ENCODE measurements at places on chromosomes 7 and 10. TPM values are rescaled to one million over a fixed set of nuclear protein-coding genes. Genes with fewer than 3 reads are reported as not detected.
A peak's percentile ranks its signal among the peaks of the same experiment; 100 is the strongest.

WASHC2A gene
- 33.2 TPM for total RNA-seq

DNA sequence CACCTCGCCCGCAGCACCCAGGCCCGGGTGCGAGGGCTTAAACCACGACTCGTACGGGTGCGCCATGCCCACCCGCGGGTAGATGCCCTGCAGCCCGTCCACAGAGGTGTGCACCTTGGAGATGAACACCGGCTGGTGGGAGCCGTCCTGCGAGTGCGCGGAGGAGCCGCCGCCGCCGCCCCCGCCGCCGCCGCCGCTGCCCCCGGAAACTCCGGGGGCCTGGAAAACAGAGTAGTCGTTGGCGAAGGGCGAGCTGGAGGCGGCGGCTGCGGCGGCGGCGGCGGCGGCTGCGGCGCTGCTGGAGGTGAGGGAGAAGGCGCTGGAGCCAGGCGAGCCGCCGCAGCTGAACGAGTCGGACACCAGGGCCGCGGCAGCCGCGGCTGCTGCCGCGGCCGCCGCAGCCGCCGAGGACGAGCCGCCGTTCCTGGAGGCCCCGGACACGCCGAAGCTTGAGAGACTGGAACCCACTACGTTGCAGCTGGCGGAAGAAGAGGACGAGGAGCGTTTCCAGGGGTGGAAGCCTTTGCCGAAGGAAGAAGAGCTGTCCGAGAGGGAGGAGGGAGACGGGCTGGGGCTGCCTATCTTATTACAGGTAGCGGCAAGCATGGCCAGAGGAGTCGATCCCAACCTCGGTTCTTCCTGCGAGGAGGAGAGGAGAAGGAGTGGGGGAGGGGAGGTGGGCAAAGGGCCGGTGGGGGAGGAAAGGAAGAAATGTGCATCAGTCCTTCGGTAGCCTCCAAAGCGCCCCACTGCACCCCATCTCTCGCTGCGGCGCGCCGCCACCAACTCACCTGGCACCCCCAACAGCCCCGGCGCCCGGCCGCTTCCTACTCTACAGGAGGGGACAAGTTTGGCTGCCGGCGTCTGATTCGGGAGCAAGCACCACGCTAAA, 1.3 kb downstream of the SP8 start:
- DNase-seq: no peak

DNA sequence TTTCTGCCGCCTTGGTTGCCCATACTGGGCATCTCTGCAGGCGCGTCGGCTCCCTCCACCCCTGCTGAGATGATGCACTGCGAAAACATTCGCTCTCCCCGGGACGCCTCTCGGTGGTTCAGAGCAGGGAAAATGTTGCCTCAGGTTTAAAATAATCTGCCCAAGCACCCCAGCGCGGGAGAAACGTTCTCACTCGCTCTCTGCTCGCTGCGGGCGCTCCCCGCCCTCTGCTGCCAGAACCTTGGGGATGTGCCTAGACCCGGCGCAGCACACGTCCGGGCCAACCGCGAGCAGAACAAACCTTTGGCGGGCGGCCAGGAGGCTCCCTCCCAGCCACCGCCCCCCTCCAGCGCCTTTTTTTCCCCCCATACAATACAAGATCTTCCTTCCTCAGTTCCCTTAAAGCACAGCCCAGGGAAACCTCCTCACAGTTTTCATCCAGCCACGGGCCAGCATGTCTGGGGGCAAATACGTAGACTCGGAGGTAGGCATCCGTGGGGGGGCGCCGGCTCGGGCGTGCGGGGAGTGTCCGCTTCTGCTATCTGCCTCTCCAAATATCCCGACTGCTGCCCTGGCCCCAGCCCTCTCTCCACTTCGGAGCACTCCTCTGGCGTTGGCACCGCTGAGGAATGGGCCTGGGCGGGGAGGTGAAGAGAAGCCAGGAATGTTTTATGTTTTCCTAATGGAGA, at the start of gene CAV1:
Gene CAV1 (plus strand): TSS at position 428 of the 689 bp plus-strand sequence. CDS start 27 bp downstream, at position 455.
- DNase-seq: peak; percentile 6

- no peak for DNase-seq
Observed at GRCh38 chr7:156773966-156774365, 119.0 kb downstream of the LMBR1 start.

DNA sequence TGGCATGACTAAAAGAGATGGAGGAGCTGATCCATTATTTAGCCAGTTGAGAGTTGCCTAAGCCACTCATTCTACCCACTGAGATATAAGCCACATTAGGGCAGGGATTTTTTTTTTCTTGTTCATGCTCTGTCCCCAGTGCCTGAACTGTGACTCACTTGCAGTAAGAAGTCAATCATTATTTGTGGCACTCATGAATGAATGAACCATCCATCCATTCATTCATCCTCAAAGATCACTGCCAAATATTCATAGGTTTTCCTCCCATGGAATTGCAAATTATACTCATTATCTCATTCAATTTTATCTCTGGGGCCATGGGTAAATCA, 22.8 kb upstream of the ARID5B start:
- DNase-seq: no peak

- DNase-seq: no peak
Observed at GRCh38 chr7:15686295-15686956, at the start of gene MEOX2. TSS of gene MEOX2 (minus strand) at chr7:15686683. CDS start at chr7:15686402, 281 bp downstream.

DNA sequence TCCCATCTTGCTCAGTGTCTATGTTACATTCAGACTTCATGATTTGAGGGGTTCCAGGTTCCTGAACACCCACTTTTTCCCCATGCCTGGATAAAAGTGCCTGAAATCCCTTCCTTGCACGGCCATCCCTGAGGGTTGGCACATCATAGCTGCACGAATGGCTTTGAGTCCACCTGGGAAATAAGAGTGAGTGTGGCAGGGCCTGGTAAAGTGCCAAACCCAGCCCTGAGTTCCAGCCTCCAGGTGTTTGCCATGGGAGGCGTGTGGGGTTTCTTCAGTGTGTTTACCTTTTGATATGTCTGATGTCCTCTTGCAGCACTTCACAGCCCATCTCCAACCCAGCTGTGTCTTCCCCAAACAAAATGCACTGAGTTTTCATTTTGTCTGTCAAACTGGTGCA, 145.7 kb downstream of the PAXIP1 start:
- DNase-seq: no peak

DNA sequence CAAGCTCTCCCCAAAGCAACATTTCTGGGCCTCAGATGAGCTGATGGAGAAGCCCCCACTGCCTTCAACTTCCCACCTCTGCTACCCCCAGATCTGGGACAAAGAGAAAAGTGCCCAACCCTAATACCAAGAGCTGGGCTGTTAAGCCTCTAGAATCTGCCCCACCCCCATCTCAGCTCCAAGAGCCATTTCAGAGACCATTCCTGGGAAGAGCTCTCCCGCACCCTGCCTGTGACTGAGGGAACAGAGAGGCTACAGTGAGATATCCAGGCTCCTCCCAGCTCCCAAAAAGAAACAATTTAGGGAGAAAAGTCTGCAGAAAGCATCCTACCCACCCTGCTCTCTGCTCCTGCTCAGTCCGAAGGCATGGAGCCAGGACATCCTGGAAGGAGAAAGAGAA, 2.5 kb upstream of the KCNH2 start:
- DNase-seq: no peak

- peak; percentile 69 for DNase-seq
Observed at GRCh38 chr7:155058896-155059295, 11.2 kb upstream of the HTR5A start.

Measured in cerebellum (tissue), 4 donors.